ENCODE measurements at places on chromosomes 2 and 18. TPM values are rescaled to one million over a fixed set of nuclear protein-coding genes. Genes with fewer than 3 reads are reported as not detected.
A peak's percentile ranks its signal among the peaks of the same experiment; 100 is the strongest.

DNA sequence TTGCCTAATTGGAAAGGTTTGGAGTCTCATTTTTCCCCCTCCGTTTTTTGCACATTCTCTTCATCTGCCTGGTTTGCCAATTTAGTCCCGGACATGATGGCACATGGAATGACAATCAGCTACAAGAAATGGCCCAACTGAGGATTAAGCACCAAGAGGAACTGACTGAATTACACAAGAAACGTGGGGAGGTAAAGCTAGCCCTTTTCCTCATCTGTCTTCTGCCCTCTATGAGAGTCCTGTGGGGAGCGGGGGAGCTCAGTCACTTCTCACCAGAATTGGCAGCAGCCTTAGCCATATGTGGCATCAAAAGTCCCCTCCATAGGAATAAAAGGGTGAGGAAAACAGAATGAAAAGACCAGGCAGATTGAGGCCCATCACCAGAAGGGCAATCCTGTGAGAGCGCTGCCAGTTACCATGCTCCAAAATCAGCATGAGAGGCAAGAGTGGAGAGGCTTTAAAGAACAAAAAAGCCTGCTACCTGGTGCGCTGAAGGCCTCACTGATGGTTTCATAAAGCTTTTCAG, 11.6 kb downstream of the ATG16L1 start:
- no peak for DNase-seq
- peak overlapping the region; percentile 72 for H3K27ac ChIP-seq
- H3K4me3 ChIP-seq, result no peak overlapping the region

Gene TMEM169
- 2.6 TPM for total RNA-seq

Gene MAP3K19
- total RNA-seq, result not detected

Gene ZSCAN30
- total RNA-seq, result 18.5 TPM

Measured in activated CD4-positive, alpha-beta T cell treated with anti-CD3 and anti-CD28 coated beads, Interleukin-2, amount 10 ng/mL, durations not matched to agents 7 days and 5 days (primary cell).